ENCODE measurements at places on chromosomes 16 and 17.

GRCh38 chr16:78894886-78895285 is 705.7 kb downstream of the MAF start:
- DNase-seq: no peak

GRCh38 chr16:2611499-2611862 is 70.8 kb upstream of the KCTD5 start:
- DNase-seq: no peak

- DNase-seq: no peak
Measured at GRCh38 chr16:10210944-10211343, 28.7 kb upstream of the GRIN2A start.

- DNase-seq: no peak
Measured at GRCh38 chr16:27753563-27753962, 203.6 kb downstream of the KATNIP start.

DNA sequence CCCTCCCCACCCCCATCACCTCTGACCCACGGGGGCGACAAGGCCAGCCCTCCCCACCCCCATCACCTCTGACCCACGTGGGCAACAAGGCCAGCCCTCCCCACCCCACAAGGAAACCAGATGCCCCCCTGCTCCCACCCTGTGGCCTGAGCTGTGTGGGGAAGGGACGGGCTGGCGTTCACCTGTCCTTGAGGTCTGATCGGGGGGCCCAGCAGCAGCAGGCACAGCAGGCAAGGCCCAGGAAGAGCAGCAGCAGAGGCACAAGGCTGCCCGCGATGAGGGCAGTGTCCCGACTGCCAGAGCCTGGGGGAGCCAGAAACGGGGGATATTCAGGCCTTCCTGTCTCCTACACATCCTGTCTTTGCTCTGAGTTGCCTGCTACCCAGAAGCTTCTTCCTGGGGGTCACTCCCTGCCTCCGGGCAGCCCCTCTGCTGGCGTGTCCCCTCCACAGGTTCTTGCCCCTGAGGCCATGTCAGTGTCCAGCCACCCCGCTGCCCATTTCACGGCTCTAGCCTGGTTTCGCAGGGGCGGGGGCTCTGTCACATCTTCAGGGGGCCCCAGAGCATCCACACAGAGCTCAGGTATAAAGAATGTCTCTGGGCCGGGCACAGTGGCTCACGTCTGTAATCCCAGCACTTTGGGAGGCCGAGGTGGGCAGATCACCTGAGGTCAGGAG is 6.8 kb downstream of the SCARF1 start:
- DNase-seq: no peak

DNA sequence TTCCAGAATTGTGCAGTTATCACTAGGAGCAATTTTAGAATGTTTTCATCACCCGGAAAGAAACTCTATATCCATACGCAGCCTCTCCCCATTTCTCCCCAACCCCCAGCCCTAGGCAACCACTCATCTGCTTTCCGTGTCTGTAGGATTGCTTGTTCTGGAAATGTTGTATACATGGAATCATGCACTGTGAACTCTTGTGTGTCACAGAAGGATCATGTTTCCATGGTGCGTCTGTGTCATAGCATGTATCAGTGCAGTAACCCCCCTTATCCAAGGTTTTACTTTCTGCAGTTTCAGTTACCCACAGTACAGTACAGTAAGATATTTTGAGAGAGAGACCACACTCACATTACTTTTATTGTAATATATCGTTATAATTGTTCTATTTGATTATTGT is 299.4 kb downstream of the CPPED1 start:
- DNase-seq: no peak

- no peak for DNase-seq
Measured at GRCh38 chr16:28283173-28283572, 9.2 kb upstream of the SBK1 start.

DNA sequence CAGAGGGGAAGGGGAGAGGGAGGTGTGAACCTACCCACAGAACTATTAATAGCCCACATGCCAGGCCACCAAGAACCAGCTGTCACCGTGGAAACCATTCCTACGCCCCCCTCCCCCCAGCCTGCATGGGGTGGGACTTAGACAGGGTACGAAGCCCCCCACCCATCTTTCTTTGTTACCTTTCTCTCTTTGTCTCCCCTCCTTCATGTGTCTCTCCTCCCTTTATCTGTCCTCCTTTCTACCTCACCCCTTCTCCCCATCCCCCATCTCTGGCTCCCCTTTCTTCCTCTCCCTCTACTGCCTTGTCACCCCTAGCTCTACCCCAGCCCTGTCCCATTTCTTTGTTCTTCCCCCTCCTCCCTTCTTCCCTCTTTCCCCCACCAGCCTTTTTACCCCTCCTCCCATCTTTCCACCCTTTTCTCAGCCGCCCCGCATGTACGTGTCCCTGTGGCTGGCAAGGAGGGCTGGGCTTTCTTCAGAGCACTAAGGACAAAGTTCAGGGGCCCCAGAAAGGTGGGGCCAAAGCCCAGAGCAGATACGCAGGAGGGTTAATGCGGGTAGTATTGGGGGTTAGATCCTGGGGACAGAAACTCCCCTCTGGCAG is 8.0 kb downstream of the THRA start:
- DNase-seq: no peak

DNA sequence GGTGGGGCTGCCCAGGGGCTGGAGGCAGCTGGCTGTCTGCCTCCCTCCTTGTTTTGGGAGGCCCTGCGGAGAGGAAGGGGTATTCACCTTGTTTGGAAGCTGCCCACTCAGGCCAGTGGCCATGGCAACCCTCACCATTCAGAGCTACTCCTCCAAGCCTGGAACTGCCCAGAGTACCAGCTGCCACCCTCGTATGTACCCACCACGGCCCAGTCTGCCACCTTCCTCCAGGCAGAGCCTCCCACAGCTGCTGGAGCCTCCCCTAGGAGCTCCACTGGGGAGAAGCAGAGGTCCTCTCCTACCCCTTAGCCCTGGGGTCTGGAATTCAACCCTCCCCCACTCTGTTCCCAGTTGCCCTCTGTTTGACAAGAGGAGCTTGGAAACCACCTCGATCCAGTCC is 90.7 kb downstream of the AXIN2 start:
- DNase-seq: no peak

DNA sequence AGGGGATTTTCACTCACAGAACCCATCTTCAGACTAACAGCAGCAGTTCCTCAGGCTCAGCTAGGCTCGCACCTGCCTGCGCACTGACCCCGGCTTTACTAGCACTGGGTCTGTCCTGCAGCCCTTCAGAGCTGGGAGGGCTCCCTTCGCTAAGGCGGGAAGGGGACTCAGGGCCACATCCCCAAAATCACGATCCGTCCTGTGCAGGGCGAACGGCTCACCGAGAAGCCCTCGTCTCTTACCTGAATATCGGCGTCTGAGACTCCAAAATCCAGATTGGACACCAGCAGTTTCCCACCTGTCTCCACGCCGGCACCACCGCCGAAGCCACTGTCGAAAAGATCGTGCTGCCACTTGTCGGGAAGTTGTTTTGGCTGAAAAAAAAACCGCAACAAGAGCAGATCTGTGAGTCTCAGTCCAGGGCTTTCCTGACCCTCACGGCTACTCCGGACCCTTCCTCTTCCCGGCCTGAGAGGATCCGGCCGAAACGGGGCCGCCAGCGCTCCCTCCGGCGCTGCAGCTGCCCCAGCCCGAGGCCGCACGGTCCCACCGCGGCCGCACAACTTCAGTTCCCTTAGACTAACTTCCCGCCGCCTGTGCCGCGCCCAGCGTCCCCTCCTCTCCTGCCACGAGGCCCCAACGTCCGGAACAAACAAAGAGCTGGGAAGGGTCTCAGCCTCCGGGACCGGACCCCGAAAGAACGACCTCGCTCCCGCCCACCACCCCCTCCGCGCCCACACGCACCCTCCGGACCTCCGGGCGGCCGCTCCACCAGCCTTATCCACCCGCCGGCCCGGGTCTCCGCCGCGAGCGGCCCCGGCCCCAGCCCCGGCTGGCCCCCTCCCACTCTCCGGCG is 711 bp downstream of the ALYREF start:
- DNase-seq: no peak

DNA sequence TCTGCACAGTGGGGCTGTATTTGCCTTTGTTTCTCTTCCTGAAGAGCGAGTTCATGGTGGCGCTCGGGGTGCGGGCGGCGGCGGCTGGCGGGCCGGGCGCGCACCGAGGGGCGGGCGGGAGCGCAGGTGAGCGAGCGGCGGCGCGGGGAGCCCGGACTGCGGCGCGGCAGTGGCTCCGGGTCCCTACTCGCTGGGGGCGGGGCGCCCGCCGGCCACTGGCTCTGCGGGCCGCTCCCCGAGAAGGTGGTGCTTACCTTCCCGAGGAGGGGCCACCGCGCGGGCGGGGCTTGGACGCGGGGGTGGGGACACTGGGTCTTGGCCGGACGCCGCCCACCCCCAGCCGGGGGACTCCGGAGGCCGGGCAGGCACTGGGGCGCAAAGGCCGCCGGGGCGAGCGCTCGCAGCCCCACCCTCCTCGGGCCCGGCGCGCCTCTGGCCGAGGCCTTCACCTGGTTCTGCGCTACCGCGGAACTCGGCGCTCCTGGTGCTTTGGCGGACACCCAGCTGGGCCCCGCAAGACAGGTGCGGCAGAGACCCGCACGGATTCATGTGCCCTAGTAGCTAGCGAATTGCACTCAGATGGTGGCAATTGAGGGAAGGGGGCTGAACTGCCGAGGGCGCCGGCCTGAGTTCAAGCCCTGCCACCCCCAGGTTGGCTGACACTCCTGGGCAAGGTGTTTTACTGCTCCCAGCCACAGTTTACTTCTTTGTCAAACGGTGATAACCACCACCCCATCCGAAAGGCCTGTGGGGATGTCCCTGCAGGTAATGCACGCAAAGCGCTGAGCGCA is at the start of gene PPL:
Gene PPL (minus strand): TSS at position 158 of the 791 bp plus-strand sequence. CDS start 103 bp downstream, at position 55.
- DNase-seq: no peak

- no peak for DNase-seq
Measured at GRCh38 chr16:6573577-6573976, 759.1 kb upstream of the RBFOX1 start.

DNA sequence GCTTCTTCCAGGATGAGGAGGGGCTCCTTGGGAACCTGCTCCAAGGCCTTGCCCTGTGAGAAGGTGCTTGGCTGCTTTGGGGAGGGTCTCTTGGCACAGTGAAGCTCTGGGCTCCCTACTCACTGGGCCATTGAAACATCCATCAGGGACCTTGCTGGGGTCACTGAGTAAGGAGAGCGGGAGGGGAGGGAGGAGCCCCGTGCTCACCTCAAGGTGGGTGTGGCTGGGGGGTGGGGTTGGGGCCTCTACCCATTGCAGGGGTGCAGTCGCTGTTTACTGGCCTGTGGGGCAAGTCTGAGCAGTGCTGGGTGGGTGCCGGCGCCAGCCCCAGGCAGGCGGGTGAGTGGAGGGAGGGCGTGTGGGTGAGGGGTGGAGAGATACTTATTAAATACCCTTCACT is 9.9 kb downstream of the TNS4 start:
- DNase-seq: no peak

DNA sequence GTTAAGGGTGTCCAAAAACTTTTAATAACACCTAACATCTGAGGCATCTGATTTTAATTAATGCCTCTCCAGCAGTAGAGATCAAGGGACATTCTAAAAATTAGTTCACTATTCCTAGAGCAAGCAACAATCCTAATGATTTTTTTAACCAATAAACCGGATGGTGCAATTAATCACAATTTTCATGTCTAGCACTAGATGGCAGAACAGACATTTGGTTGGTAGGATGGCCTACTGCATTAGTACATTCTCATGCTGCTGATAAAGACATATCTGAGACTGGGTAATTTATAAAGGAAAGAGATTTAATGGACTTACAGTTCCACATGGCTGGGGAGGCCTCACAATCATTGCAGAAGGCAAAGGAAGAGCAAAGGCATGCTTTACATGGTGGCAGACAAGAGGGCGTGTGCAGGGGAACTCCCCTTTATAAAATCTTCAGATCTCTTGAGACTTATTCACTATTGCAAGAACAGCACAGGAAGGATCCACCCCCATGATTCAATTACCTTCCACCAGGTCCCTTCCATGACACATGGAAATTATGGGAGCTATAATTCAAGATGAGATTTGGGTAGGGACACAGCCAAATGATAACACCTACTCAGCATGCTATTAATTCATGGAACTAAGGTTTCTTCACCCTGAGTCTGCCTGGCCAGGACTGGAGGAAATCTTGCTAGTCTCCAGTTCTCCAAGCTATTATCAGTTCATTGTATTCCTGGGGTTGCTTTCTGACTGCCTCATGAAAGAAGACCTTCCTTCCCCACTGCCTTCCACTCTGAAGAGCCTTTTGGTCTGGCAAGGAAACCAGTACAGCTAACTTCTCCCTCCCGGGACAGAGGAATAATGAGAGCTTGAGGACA is 24.8 kb downstream of the HS3ST3A1 start:
- no peak for DNase-seq

DNA sequence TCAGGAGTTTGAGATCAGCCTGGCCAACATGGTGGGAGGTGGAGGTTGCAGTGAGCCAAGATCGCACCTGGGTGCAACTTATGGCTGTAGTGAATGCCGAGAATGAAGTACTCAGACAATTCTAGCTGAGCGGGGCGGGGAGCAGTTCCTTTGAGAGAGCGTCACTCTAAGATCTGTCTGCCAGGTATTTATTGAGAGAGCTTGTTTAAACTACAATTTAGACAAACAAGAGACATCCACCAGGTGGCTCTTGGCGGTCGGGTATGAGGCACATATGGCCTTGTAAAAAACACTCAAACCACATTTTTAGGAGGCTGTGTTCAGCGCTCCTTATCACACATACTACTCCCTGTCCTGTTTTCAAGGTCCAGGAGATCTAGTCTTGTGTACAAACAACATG is 40.6 kb upstream of the CDH1 start:
- DNase-seq: peak; percentile 1

- DNase-seq: no peak
Measured at GRCh38 chr17:6393351-6393952, 41.5 kb downstream of the AIPL1 start.

GRCh38 chr17:42564815-42565522 is 1.9 kb upstream of the MLX start:
- DNase-seq: no peak

GRCh38 chr16:65959983-65960382 is 406.5 kb upstream of the CDH5 start:
- no peak for DNase-seq

DNA sequence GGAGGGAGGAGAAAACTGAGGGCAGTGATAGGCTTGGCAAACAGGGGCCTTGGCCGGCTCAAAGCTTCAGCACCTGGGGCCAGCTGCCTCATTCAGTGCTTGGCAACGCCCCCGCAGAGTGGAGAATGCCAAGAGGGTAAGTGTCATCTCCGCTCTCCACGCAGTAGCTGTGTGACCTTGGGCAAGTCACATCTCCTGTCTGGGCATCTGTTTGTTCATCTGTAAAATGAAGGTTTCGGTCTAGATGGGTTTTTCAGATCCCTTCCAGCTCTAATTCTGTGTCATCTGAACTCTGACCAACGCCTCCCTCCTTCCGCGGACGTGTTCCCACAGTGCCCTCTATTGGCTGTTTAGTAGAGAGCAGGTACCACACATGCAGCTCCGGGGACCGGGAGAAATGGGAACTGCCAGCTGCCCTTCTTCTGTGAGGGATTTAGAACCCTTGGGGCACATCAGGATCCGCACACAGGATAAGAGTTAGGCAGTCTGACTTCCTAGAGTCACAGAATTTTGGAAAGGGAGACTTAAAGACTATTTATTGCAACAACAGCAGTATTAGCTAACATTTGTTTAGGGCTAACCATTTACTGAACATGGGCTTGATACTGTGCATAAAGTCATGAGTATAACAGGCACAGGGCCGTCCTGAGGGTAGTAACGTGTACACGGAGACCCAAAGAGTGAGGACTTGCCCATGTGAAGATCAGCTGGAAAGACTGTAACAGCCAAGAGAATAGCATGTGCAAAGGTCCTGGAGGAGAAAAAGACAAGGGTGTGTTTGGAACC is 26.8 kb downstream of the GP2 start:
- peak; percentile 23 for DNase-seq

All from NCI-H2081 treated with DMSO at 0.1 percent for 48 hours (cell line).